ENCODE measurements at places on chromosomes 1 and 21. TPM values are rescaled to one million over a fixed set of nuclear protein-coding genes. Genes with fewer than 3 reads are reported as not detected.

GRCh38 chr1:79105500-79105899 is 99.0 kb upstream of the ADGRL4 start:
- DNase-seq, result no peak

- DNase-seq, result no peak
Measured at GRCh38 chr1:112636056-112636455, 16.4 kb downstream of the CAPZA1 start.

DNA sequence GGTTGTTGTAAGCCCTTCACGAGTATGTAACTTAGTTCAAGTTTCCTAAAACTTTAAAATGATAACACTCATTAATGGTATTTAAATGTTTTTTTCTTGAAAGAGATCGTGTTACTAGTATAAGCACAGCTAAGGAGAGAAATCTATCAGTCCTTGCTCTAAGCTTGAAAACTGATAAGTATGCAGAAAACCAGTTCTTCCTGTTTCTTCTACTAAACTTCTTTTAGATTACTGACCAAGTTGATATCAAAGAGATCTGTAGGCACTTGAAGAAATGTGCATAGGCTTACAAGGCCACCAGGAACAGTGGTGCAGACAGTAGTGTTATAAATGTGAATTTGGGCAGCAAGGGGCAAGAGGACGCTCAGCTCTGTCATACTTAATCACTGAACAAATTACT is 3.9 kb downstream of the EFCAB14 start:
- DNase-seq, result no peak

DNA sequence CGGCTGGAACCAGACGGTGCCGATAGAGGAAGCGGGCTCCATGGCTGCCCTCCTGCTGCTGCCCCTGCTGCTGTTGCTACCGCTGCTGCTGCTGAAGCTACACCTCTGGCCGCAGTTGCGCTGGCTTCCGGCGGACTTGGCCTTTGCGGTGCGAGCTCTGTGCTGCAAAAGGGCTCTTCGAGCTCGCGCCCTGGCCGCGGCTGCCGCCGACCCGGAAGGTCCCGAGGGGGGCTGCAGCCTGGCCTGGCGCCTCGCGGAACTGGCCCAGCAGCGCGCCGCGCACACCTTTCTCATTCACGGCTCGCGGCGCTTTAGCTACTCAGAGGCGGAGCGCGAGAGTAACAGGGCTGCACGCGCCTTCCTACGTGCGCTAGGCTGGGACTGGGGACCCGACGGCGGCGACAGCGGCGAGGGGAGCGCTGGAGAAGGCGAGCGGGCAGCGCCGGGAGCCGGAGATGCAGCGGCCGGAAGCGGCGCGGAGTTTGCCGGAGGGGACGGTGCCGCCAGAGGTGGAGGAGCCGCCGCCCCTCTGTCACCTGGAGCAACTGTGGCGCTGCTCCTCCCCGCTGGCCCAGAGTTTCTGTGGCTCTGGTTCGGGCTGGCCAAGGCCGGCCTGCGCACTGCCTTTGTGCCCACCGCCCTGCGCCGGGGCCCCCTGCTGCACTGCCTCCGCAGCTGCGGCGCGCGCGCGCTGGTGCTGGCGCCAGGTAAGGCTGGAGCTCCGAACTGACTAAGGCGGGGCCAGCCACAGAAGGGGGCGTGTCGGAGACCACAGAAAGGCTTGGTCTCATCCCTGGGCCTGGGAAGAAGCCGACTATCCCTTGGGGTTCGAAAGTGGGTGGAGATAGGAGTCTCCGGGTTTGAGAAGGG is 486 bp downstream of the SLC27A3 start:
- DNase-seq, result no peak

DNA sequence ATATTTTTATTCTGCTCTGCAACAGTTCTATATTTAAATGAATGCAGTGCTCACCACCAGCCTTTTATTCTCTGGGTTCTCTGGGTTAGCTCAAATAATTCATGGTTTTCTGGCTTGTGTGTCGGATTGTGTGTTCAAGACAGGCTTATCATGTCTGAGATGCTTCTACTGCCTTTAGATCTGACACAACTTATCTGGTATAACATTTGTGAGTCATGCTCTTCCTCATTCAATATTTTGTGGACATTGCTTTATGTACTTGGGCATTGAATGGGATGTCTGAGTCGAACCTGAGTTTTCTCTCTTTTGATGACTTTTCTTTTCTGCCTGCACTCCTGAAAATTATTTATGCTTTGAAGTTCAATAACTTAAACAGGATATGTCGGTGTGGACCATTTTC is 17.6 kb upstream of the PKP1 start:
- DNase-seq, result no peak

The PTPRC gene
- 34.4 TPM for total RNA-seq

- DNase-seq, result no peak
Measured at GRCh38 chr1:222441066-222441465, 106.8 kb downstream of the HHIPL2 start.

GRCh38 chr1:3516481-3516869 is 62.0 kb downstream of the ARHGEF16 start:
- no peak for DNase-seq

The CFHR5 gene
- total RNA-seq, result not detected
